Dermis microvascular lymphatic vessel endothelial cell (primary cell): ENCODE measurements at places on chromosomes 4 and X. TPM values are rescaled to one million over a fixed set of nuclear protein-coding genes. Genes with fewer than 3 reads are reported as not detected.

- DNase-seq = no peak
Measured at GRCh38 chr4:63396269-63396668, 1013.0 kb downstream of the TECRL start.

DNA sequence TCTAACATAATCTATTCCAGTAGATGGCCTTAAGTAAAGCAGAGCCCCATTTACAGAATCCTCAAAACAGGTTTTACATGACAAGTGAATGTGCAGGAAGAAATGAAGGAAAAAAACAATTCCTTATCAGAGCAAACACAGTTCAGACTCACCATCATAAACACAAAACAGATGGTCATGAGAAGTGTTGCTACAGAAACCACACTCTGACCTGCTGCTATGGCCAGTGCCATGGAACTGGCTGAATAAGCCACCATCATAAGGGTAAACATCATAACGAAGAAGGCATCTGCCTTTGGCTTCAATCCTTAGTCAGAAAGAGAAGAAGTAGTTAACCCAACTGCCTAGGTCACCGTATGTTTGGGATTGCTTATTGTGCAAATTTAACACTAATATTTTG is 61.1 kb downstream of the ABCG2 start:
- DNase-seq = no peak

DNA sequence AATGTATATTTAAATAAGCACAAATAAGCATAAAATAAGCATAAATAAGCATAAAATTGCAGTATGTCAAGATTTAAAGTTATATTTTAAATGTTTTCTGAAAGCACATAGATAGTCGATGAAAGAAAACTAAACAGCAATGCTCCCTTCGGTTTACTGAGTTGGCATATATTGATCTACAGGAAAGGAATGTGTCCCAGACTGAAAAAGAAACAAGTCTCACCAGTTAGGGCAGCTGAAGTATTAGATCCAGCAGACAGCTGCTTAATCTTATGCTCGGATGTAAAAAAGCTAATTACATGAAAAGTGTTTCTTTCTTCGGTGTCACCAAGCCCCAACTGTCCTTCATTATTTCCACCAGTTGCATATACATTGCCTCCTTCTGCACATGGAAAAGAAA is 8.7 kb downstream of the RPGR start:
- DNase-seq = no peak

GRCh38 chr4:98345838-98346237 is 84.7 kb downstream of the RAP1GDS1 start:
- DNase-seq = no peak

GRCh38 chrX:105821471-105822121 is 743 bp upstream of the NRK start:
- DNase-seq = no peak

- no peak for DNase-seq
Measured at GRCh38 chrX:6464726-6465125, 70.2 kb downstream of the VCX3A start.

DNA sequence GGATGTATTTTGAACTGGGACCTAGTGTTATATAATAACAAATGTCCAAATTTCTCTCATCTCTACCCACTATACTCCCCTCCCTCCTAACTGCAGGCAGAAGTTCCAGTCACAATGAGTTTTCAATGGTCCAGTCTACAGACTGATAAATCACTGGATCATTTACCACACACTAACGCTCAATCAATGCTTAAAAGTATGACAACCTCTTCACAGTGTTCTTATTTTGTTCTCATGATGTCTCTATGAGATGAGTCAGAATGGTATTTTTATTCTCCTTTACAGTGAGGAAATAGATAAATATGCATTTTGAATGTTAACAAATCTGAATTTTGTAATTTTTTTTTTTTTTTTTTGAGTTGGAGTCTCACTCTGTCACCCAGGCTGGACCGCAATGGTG is 83.7 kb upstream of the ETNPPL start:
- no peak for DNase-seq

- DNase-seq = no peak
Measured at GRCh38 chrX:130120746-130121504, 10.6 kb upstream of the ELF4 start.

- no peak for DNase-seq
Measured at GRCh38 chrX:118468122-118468521, 27.5 kb upstream of the DOCK11 start.

DNA sequence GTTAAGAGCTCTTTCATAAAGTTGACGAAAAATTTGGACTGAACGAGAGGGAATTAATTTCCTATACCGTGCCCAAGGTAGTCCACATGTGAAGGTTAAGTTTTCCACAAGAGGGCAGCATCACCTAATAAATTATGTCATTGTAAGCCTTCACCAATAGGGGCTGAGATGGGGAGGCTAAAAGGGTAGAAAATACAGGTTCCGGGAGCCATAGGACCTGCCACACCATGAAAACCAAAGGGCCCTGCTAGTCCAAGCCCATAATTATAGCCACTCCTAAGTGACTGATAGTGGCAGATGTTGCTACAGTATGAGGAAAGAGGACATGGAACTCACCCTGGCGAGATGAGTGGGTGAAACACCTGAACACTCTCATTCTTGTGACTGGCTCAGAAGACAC is 122.2 kb downstream of the SHROOM4 start:
- peak; percentile 38 for DNase-seq

DNA sequence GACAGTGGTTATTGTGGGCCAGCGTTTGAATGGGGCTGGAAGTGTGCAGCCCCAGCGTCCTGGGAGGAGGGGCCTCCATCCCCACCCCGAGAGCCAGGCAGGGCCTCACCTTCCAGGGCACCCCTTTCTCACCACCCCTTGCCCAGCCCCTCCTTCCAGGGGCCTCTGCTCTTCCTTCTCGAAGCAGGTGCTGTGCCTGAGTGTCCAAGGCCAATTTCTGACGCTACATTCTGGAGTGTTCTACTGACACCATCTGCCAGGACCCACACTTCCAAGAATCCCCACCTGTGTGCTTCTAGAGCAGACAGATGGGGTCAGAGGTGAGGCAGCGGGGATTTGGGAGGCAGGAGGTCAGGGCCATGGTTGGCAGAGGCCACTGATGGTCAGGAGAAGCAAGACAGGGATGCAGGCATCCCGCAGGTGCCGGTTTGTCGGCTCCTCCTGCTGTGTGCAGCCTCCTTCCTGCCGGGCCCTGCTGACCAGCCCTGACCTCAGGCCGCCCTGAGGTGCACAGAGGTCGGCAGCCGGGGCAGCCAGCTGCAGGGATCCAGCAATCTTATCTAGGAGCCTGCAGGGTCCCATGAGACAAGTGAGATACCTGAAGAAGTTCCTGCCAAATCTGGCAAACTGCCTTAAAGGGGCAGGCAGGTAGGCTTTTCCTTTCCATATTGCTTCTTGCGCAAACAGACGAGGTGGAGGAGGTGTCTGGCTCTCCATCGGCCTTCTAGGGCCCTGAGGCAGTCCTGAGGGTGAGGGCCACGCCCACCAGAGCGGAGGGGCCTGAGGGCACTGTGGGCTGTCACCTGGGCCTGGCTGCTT is 18.8 kb downstream of the MSANTD1 start:
- no peak for DNase-seq

- no peak for DNase-seq
Measured at GRCh38 chrX:136380010-136380769, 79.4 kb downstream of the ADGRG4 start.

GRCh38 chrX:68719181-68719903 is 71.9 kb downstream of the STARD8 start:
- no peak for DNase-seq

GRCh38 chrX:43016021-43016420 is 238.1 kb upstream of the PPP1R2C start:
- no peak for DNase-seq

GRCh38 chrX:136322064-136322463 is 21.3 kb downstream of the ADGRG4 start:
- no peak for DNase-seq

GRCh38 chr4:184111233-184111832 is 106.3 kb downstream of the ENPP6 start:
- DNase-seq = no peak

- no peak for DNase-seq
Measured at GRCh38 chr4:53267026-53267425, 98.8 kb downstream of the SCFD2 start.

DNA sequence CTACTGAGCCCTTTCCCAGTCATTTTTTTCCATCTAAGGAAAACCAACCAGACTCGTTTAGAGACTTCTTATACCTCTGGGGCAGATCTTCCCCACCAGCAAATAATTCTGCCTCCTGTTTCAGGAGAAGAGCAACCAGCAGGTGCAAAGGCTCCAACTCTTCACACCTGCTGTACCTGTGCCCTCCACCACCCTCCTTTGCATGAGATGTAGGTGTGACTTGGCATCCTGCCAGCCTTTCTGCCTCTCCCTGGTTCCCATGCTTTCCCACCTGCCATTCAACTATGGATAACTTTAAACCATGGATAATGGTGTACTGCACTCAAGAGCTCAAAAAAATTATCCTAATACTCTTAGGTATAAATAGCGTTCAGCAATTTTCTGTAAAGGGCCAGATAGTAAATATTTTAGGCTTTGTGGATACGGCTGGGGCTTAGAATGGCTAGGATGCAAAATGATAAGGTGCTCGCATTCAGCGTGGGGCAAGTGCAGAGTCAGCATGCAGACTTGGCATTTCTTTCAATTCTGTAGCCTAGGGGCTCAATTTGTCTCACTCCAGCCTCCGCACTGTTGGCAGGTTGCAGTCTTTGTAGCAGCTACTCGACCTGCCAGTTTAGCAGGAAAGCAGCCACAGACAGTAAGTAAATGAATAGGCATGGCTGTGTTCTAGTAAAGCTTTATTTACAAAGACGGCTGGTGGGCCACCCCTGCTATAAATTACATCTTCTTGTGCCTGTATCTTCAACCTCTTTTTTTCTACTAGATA is 79.8 kb downstream of the HCCS start:
- no peak for DNase-seq

Gene TMPRSS11D
- total RNA-seq = under 0.01 and 0.13 TPM in 2 replicates

Gene NCAPG
- total RNA-seq = 8.9 and 29.3 TPM in 2 replicates

Gene DGKK
- total RNA-seq = not detected in 2 replicates

Gene PCDH7
- under 0.01 and 0.51 TPM in 2 replicates for total RNA-seq

Gene MSN
- 201 and 255 TPM in 2 replicates for total RNA-seq

Gene SRPX2
- 1.9 and 4.0 TPM in 2 replicates for total RNA-seq

Gene THAP9
- total RNA-seq = 5.0 and 5.4 TPM in 2 replicates
